ENCODE measurements at places on chromosomes 6 and 20.

- DNase-seq, result no peak
These were observed 6.6 kb upstream of the YTHDF1 start for GRCh38 chr20:63222541-63222940.

DNA sequence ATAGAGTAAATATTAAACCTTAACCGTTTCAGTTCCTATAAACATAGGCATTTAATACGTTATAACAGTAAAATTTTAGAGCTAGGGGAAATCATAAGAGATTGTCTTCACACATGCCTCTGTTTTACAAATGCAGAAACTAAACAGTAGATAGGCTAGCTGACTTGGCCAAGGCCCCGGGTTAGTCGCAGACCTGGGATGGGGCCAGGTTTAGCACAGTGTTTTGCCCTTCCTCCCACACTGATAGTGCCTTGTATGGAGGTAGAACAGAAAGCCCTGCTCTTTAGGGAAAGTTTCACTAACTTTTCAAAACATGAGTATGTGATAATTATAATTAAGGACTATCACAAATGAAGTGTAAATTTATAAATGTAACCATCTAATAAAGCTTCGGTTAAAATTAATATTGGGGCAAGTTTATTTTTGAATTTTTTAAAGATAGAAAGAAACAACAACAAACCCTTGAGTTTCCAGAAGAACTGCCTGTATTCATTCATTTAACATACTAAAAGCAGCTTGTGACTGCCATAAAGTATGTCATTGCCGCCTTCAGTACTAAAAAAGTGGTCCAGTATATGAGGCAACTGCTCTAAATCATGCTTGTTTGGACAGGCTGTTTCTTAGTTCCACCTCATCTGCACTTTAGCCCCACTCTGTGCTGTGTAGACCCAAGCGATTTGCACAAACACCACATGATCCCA, 62.5 kb upstream of the LOC128125822 start:
- DNase-seq, result no peak

- DNase-seq, result no peak
These were observed 19.9 kb upstream of the QKI start for GRCh38 chr6:163394659-163395058.

- no peak for DNase-seq
These were observed 56.9 kb downstream of the BMP5 start for GRCh38 chr6:55818482-55818881.

DNA sequence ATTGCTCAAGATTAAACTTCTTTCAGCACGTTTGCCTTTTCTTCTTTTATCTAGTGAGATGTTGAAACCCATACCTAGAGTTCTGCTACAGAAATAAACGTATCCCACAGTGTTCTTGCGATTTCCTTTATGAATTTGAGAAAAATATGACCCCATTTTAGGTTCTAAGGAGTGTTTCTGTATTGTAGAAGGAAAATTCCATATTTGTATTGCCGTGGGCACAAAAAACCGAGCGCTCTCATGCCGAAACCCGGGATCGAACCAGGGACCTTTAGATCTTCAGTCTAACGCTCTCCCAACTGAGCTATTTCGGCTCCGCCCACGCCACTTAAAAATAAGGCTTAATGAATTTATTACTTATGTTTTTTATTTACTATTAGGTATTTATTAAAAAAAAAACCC, 23.7 kb downstream of the ZNF311 start:
- DNase-seq, result peak; percentile 52

All from H9 (cell line).